ENCODE measurements at places on chromosomes 7 and 10. TPM values are rescaled to one million over a fixed set of nuclear protein-coding genes. Genes with fewer than 3 reads are reported as not detected.

- no peak for DNase-seq
- H3K27ac ChIP-seq = no peak overlapping the region
These were observed 3.3 kb downstream of the ETV1 start for GRCh38 chr7:13986208-13986607.

Gene NODAL
- total RNA-seq = not detected

DNA sequence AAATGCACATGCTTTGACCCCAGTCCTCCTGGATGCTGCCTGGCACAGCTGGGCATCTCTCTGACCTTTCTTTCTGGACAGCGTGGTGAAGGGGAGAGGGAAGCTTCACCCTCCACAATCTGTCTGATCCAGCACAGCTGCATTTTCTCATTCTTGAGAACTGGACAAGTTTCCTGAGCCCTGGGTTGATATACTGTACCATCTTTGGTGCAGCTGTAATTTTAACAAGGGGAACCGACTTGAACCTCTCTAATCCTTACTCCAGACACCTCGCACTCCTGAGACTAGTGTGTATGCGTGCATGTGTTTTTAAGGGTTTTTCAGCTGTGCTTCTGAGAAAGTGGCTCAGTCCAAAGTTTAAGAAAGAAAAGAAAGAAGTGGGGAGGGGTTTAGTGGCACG is 655.7 kb downstream of the INHBA start:
- no peaks in the 10 kb centered on the region for H3K4me1 ChIP-seq
- no peaks in the 10 kb centered on the region for H3K27me3 ChIP-seq
- no peaks in the 10 kb centered on the region for H3K36me3 ChIP-seq
- H3K4me3 ChIP-seq = no peak overlapping the region

Gene CCL26
- 0.89 TPM for total RNA-seq

DNA sequence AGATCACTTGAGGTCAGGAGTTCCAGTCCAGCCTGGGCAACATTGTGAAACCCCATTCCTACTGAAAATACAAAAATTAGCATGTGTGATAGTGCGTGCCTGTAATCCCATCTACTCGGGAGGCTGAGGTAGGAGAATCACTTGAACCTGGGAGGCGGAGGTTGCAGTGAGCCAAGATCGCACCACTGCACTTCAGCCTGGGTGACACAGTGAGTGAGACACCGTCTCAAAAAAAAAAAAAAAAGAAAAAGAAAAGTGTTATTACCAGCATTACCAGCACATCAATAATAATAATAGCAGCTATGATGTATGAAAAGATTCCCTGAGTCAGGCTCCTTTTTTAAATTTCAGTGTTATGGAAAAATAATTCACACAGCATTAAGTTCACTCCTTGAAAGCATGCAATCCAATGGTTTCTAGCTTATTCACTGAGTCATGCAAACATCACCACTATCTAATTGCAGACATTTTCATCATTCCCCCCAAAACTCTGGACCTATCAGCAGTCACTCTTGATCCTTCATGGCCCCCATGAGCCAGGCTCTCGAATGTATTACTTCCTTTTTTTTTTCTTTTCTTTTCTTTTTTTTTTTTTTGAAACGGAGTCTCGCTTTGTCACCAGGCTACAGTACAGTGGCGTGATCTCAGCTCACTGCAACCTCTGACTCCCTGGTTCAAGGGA is 228.4 kb downstream of the FANK1 start:
- no peak for DNase-seq
- no peaks in the 10 kb centered on the region for H3K4me1 ChIP-seq
- no peak overlapping the region for H3K4me3 ChIP-seq
- H3K36me3 ChIP-seq = no peaks in the 10 kb centered on the region
- H3K27me3 ChIP-seq = no peaks in the 10 kb centered on the region

All from activated T-helper 2 cell treated with anti-CD3 and anti-CD28 coated beads, Interferon-gamma antibody, Interleukin-2, Interleukin-4, amounts not matched to agents 10 μg/mL and 5 μg/mL and 100 μg/mL, durations not matched to agents 14 hours and 24 hours and 36 hours (primary cell).